ENCODE measurements at places on chromosomes 11 and 22.

DNA sequence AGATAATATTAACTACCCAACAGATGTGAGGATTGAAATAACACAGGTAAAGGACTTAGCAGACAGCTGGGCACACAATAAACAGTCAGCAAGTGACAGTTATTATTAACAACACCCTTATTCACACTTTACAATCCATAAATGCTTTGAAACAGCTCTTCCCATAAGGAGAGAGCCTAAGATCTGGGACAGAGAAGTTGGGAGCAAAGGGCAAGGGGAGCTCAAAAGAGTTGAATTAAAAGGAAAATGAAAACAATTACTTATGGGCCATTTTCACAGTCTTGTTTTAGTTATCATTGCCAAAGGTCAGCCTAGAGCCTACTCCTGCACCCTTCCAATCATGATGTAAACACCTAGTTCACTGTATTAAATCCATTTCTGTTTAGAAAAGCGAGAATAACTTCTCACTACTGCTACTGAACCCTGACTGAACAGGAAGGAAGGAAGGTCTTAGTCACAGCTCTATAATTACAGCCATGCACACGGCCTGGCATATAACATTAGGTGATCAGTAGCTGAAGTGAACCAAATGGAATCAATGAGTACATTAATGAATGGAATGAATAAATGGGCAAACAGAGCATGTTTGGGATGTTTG, 111.3 kb downstream of the PLEKHA7 start:
- DNase-seq = no peak

DNA sequence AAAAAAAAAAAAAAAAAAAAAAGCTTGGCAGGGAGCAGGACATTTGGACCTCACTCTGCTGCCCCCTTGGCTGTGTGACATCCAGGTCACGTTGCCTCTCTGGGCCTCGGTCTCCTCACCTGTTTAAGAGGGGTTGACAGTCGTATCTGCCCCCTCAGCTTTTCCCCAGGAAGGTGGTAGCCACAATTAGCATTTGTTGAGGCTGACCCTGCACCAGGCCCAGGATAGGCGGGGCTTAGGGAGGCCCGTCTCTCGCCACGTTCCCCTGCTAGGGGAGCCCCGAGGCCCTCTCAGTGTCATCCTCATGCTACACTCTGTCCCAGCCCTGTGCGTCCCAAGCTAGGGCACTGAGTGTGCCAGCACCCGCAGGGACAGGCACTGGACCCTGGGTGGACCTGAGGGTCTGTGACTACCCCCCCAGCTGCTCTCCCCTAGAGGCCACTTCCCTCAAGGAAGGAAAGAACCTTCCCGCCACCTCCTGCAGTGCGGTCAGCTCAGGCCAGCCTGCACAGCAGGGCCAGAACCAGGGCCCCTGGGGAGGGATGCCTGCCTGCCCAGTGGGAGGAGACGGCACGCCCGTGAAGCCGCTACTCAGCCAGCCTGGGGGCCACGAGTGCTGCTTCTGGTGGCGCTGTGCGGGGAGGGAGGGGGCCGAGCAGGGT, 38.5 kb upstream of the PPARA start:
- DNase-seq = no peak

GRCh38 chr22:49740242-49740641, 87.4 kb downstream of the BRD1 start:
- no peak for DNase-seq

DNA sequence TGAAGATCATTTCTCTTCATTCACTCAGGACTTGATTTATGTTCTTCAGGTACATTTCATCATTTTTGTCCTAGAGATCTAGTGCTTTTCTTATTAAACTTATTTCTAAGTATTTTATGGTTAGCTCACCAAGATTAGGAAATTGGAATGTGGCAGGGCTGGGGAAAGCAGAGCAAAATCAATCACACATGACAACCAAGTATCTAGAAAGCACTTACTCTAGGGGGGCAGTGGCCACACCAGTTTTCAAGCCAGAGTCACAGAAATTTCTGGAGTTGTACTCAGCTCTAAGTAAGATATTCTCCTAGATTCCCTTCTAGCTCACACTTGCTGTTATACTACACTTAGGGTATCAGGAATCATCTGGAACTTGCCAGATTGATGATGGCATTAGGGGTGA, 33.3 kb upstream of the MYEOV start:
- no peak for DNase-seq

DNA sequence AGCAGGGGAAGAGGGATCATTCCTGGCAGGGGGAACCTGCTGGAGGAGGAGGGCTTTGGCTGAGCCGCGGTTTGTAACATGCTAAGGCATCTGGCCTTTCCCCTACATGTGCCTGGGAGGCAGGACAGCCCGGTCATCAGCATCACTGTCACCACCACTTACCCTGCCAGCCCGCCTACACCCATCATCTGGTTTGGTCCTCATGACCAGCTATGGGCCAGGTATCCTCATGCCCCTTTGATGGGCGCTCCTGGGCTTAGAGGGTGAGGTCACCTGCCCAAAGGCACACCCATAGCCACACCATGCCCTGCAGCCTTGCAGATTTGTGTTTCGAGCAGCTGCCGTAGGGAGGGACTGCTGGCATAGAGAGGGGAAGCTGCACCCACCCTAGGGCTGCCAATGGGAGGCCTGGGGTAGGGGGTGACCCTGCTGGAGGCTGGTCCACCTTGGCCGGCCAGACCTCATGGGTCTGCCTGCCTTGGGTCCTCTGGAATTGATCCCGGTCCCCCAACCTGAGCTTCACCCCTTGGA, 2.6 kb downstream of the MRGPRF start:
- no peak for DNase-seq

DNA sequence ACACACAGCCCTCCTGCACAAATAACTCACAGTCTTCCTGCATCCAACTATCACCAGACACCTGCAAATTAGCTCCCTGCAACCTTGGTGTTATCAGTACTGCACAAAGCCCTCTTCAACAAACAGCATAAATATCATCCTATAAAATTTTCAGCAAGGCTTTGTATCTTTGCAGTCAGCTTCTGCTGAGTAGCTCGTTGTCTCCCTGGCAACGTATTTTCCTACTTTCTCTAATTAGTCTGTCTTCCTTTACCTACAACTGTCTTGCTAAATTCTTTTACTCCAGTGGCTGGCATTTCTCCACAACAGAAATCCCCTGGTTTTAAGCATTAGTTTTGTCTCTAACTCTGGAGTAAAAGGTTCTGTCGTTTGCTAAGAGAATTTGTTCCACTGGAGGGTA, 3.9 kb downstream of the OR8D4 start:
- no peak for DNase-seq

DNA sequence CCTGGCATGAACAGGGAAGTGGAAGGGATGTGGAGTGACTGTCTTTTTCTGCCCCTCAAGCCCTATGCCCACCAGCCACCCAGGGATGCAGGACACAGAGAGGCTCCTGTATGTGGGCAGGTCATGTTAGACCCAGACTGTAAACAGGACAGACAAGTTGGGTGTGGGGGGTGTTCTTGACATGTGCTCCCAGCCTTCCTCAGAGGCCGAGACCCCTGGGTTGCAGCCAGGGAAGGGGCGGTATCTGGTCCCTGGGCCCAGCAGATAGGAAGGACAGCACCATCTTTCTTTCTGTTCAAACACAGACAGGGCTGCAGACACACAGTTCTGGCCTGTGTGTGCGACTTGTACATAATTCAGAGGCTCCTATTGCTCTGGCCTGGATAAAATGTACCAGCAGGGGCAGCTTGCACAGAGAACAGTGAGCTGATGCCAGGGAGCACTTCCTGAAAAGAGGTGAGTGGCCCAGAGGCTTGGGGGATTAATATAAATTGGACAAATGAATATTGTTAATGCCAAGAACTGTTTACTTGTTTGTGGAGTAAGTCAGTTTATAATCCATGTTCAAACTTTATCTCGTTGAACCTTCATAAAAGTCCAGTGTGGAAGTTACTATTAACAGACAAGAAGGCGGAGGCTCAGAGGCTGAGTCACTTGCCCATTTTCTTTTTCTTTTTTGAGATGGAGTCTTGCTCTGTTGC, 16.6 kb downstream of the GDPD5 start:
- no peak for DNase-seq

- DNase-seq = no peak
Observed at GRCh38 chr11:109708184-109708583, 286.2 kb downstream of the C11orf87 start.

DNA sequence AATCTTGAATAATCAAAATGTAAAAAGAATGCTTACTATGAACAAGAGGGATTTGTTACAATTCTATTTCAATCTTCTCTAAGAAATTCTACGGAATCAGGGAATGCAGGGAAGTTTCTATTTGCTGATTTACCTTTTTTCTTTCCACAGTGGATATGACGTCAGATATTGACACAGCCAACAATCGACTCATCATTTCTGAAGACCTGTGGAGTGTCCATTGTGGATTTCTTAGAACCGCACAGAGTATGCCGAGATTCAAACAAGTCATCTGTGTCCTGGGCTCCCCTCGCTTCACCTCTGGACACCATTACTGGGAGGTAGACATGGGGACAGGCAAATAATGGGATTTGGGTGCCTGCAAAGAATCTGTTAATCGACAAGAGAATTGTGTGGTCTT, 4.1 kb upstream of the RFPL1 start:
- DNase-seq = no peak

DNA sequence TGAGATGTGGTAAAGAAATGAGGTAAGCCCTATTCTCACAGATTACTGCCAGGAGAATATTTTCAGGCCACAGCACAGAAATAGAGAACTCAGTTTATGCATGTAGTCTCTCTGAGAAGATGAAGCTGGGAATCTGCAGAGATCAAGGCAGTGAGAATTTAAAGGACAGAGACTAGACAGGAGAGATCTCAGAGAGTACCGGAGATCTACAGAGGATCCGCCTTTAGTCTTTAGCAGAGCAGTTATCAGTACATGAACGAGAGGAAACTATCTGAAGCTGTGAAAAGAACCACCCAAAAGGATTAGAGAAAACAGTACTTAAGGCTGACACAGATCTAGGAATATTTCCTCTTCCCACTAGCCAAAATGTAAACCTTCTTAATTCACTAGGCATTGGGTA, 101.5 kb downstream of the DLG2 start:
- no peak for DNase-seq

GRCh38 chr11:133065847-133066485, 466.3 kb downstream of the OPCML start:
- no peak for DNase-seq

DNA sequence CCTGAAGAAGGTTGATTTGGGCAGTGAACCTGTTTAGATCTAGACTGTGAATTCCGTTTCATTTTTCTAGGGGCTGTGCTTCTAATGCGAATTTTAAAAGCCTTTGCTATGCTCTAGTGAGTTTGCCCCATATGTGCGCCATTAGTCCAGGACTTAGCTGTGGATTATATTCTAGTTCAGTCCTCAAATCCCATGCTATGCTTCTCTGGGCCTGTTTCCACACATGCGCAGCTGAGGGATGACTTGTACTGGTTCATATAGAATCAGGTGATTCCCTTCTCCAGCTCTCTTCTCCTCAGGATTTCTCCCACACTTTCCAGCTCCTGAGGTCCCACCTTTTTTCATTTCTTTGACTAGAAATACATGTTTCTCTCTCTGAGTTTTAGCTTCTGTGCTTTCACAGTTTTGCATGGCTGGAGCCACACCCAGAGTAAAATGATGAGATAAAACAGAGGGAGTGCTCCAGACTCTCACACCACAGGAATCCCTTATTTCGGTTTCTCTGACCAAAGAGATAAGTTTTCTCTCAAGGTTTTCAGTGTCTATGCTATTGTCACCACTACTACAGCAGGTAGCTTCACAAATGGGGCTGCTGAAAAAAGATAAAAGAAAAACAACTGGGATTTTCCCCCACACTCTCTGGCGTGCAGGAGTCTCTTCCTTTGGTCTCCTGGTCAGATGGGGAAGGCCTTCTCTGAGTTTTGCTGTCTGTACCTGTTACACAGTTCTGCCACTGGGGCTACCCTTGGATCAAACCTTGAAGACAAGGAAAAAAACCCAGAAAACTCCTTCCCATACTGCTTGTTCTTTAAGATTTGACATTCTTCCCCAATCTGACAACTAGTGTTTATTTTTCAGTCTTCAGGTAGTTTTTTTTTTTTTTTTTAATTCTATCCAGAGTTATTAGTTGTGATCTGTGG, 96.2 kb upstream of the TEAD1 start:
- no peak for DNase-seq

Measured in testis (tissue), 5 donors.